ENCODE measurements at places on chromosomes 5 and 9.

DNA sequence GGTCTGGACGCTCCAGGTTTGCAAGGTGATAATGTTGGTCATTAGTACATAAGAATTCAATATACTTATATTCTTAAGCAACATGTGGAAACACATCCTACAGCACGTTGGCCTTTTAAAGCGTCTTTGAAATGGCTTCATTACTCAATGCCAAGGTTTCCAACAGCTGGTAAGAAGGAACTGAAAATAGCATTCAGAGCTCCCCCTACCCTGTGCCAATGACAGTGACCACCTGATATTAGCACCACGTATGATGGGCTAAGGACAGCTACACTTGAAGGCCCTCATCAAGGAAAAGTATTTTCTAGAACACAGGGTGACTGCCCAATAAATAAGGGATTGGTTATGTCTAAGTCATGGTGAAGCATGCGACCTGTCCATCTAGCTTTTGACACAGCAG, 9.9 kb downstream of the ZNF622 start:
- no peak for DNase-seq

DNA sequence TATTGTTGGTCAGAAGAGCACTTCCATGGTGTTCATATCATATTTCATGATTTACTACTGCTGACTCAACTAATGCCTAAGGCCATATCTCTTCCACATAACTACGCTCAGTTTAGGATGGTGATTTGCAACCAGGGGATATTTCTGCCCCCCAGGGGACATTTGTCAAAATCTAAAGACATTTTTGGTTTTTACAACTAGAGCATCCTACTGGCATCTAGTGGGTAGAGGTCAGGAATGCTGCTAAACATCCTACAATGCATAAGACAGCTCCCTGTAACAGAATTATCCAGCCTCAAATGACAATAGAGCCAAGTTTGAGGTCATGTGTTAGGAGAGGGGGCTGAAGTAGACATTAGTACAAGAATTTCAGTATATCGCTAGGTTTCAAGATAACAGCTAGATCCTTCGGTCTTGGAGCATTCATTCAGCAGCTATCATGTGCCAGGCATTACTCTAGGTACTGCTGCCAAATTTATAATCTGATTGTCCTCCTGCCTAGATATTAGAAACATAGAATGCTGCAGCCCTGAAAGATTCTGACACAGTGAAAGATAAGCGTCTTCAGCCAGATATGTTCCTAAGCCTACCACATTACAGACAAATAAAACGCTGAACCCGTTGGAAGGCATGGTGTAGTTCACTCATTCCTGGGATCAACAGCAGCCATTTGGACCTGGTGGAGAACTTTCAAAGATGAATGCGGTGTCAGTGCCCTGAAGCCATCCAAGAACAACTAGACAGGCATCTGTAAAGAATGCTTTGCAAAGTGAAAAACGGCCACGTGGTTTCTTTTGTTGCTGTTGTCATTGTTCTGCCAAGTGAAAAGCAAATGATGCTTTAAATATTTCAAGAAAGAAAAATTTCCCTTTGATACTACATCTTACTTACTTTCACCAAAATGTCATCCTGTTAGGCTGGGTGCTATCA, 55.5 kb upstream of the FST start:
- DNase-seq: no peak

- no peak for DNase-seq
Observed at GRCh38 chr5:146390469-146390868, 51.8 kb downstream of the POU4F3 start.

GRCh38 chr5:175746851-175747250, 89.0 kb downstream of the HRH2 start:
- no peak for DNase-seq

DNA sequence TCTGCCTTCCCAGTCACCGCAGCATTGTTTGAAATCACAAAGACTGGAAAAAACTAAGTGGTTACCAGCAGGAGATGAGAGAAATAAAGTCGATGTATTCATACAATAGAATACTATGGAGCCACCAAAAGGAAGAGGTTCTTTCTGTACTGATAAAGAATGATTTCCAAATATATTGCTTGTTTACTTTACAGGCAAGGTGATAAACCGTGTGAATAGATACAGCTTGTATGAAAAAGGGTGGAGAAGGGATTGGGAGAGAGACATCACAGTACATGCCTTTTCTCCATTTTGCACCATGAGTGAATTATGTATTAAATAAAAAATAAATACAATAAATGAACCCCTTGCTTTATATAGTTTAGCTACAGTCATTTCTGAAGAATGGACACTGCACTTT, 91.7 kb downstream of the RFK start:
- DNase-seq: no peak

DNA sequence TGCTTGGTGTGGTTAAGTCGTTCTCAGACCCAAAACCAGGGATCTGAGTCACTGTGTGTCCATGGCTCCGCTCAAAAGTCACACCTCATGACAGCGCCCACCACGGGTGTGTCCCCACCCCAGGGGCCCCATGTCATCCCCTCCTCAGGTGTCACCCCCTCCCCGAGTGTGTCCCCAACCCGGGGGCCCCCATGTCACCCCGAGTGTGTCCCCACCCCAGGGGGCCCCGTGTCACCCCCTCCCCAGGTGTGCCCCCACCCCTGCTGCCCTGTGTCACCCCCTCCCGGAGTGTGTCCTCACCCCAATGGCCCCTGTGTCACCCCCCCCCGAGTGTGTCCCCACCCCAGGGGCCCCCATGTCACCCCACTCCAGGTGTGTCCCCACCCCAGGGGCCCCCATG, 5.1 kb downstream of the LRRC14B start:
- peak; percentile 61 for DNase-seq

- no peak for DNase-seq
Observed at GRCh38 chr9:99040911-99041582, 63.9 kb upstream of the TGFBR1 start.

DNA sequence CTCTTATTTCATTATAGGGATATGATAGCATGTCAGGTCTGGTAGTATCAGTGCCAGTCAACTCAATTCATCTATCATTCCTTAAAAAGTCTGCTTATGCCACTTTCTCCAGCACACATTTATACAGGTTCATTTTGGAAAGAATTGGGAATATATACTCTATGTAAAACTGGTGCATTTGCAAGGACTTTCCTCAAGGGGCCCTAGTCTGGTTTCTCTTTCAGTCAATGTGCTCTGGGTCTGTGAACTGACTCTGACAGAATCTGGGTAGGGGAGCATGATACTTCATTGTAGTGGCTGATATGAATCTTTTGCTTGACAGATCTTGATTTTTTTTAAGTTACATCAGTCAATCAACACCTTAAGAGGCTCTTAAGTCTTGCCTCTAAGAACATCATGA, 313.9 kb downstream of the HTR1A start:
- DNase-seq: no peak

- DNase-seq: no peak
Observed at GRCh38 chr5:38692346-38692745, 135.9 kb upstream of the LIFR start.

DNA sequence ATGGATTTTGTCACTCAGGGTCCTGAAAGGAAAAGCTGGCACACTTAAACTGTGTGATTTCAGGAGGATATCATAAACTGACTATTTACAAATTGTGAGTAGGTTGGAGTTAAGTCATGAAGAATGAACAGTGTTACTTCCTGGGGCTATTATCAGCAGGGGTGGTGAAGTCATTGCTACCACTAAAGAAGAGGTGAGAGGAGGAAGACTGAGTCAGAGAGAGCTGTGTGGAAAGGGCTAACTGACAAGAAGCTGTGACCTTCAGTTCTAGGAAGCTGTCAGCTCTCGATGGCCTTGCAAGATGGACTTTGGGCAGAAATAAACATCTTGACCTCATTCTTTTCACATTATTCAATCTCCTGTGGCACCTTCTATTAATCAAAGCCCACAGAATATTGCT, 72.3 kb upstream of the STARD4 start:
- no peak for DNase-seq

DNA sequence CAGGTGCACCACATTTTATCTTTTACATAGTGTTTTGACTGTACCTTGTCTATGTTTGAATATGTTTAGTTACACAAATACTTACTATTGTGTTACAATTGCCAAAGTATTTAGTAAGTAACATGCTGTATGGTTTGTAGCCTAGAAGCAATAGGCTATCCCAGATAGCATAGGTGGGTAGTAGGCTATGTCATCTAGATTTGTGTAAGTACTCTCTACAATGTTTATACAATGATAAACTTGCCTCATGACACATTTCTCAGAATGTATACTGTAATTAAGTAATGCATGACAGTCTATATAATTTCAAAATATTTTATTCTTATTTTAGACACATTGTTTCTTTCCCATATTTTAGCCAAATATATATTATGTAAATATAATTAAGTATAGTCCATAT, 836.8 kb upstream of the CDH9 start:
- DNase-seq: no peak

GRCh38 chr9:99116003-99116411, 11.1 kb downstream of the TGFBR1 start:
- DNase-seq: no peak

GRCh38 chr5:59061377-59061776, 478.5 kb downstream of the RAB3C start:
- DNase-seq: no peak

- DNase-seq: no peak
Observed at GRCh38 chr9:129351642-129352145, 173.6 kb upstream of the IER5L start.

- DNase-seq: no peak
Observed at GRCh38 chr9:137797206-137798120, 80.1 kb upstream of the CACNA1B start.

DNA sequence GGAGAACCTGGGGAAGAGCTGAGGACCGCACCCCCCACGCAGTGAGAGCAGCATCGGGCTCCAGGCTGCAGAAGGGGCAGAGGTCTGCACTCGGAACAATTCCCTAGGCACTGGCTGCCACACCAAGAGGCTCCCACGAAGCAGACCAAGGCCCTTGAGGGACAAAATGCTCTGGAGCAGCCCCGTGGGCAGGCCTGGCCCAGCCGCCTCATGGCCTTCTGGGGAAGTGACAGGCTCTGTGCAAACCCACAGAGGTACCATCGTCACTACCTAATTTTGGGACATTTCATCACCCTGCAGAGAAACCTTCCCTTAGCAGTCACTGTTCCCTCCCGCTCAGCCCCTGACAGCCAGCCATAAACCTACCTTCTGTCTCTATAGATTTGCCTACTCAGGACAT, 15.9 kb downstream of the FBXW5 start:
- no peak for DNase-seq

Data from spleen (tissue), 13 donors.